NCI-H226 (cell line): ENCODE measurements at places on chromosomes 1 and 21.

DNA sequence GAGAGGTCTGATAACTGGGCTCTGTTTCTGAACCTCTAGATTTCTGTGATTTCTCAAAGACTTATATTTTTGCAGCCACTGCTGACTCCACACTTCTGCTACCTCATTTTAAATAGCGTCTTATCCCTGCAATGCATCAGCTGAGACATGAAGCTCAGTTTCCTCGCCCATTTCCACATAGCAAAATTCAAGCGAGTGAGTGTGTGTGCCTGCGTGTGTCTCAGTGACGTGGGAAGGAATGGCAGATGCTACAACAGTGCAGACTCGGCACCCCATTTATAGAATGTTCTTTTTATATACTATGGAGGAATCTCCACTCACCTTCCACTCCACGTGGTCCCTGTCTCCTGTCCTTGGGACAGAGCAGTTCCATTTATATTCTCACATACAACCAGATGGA lies 35.7 kb downstream of the ZMYND12 start:
- no peak for DNase-seq

GRCh38 chr1:222375701-222376100 lies 172.2 kb downstream of the HHIPL2 start:
- DNase-seq = no peak

GRCh38 chr1:246569248-246570238 lies 3.3 kb downstream of the CNST start:
- no peak for DNase-seq

DNA sequence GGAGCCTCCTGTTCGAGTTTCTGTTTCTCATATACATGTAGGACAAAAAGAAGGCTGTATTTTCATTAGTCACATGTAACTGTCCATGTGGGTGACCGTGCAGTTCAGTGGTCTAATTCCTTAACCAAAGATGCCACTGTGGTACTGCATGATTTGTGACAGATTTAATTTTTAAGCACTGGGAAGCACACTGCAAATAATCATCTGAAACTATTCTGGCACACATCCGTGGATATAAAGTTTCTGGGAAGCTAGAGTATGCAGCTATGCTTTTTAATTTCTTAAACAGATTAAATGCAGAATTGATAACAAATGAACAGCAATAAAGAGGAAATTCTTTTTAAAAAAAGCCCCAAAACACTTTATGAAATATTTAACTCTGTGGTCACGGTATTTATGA lies 254.8 kb downstream of the LMO4 start:
- no peak for DNase-seq

DNA sequence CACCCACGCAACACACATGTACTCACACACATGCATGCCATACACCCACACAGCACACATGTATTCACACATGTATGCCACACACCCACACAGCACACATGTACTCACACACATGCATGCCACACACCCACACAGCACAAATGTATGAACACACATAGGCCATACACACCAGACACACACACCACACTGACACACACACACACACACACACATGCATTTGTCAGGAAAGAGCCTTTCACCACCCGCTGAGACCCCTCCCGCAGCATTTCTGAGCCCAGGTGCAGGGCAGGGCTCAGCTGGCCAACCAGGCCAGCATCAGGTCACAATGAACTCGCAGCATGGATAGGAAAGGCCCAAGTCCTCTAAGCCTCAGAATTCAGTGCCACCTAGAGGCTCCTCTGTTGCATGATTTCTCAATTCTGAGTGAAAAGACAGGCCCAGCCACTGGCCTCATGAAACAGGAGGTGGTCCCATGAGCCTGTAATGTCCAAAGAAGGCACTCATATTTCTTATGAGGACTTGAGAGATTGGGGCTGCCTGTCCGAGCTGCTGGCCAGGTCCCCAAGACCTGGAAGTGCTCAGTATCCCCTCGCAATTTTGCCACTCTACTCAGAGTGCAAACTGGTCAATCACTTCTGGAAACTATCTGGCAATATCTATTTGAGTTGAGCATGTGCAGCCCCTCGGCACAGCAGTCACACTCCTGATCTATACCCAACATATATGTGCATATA lies 57.3 kb downstream of the PSMG1 start:
- peak; percentile 49 for DNase-seq

DNA sequence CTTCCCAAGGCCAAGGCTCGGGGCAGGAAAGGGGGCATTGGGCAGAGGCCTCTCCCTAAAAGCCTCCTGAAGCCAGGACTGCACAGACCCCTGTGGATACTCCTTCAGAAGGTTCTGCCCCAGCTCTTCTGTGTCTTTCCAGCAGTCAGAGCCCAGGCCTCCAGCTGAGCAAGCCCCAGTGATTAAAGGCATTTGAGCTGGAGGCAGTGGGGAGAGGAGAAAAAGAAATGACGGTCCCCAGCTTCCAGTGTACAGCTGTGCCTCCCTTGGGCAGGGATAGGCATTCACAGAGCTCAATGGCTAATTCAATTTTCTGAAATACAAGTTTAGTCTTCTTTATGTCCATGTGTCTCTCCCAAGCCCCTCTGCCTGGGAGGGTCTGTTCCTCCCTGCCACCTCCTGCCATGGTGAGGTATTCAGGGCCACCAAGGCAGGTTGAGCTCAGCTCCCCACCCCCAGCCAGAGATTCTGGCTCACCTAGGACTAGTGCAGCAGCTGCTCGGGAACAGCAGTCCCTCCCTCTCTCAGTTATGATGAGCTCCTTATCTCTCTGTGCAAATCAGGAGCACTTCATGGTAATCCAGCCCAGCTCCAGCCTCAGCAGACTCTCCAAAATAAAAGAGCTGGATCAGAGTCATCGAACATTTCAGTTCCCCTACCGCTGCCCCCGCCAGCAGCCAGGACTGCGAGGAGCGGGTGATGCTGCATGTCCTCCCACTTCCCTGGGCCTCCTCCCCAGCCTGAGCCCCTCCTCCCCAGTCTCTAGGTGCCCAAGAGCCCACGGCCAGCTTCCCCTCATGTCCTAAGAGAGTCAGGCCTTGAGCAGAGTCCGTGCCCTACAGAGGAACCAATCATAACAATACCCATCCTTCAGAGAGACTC lies 208.4 kb upstream of the ZC3H12A start:
- DNase-seq = no peak

DNA sequence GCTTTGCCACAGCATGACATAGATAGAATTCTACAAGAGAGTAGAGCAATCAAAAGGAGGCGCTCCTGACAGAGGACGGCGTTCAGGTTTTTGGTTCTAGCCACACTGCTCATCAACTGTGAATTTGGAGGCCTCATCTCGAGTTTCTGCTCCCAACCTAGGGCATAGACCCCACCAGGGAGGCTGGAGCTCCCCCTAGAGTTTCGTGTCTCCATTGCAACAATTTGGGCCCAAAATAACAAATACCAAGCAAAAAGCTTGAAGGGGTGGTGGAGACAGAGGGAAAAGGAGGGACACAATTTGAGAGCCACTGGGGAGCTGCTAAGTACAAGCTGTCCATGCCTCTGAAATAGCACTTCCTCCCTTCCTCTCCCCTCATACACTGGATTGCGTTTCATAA lies 297.0 kb downstream of the GPATCH2 start:
- DNase-seq = no peak

DNA sequence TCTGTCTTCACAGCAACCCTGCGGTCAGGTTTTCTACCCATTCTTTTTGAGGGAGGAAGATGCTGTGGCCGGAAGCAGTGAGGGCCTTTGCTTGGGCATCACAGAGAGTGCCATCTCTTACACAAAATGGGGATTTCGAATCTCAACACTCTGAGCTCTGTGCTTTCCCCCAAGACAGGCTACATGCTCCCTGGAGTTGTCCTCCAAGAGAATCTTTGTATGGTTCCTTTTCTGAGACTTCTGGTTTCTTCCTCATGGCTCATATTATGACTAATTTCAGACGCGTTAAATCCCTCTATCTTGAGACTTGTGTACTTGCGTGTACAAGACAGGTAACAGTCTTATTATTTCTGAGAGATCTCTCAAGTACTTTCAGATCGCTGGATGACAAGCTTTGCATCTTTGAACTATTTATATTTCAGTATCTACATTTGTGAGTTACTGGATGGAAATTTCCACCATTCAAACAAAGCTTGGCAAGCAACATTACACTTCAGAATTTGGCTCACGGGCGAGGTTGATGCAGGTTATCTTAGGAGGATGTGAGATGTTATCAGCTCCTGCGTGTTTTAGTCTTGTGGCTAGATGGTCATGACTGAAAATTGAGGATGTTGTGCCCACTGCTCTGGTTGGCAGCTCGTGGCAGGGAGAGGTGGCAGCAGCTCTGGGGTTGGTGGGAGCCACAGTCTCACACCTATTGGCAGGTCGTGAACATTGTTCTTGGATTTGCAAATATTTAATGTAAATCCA lies 19.4 kb downstream of the ABCG1 start:
- no peak for DNase-seq

- no peak for DNase-seq
These were observed 3.2 kb downstream of the EDN2 start for GRCh38 chr1:41481109-41481775.

GRCh38 chr1:65938506-65938905 lies 145.8 kb downstream of the PDE4B start:
- DNase-seq = no peak

DNA sequence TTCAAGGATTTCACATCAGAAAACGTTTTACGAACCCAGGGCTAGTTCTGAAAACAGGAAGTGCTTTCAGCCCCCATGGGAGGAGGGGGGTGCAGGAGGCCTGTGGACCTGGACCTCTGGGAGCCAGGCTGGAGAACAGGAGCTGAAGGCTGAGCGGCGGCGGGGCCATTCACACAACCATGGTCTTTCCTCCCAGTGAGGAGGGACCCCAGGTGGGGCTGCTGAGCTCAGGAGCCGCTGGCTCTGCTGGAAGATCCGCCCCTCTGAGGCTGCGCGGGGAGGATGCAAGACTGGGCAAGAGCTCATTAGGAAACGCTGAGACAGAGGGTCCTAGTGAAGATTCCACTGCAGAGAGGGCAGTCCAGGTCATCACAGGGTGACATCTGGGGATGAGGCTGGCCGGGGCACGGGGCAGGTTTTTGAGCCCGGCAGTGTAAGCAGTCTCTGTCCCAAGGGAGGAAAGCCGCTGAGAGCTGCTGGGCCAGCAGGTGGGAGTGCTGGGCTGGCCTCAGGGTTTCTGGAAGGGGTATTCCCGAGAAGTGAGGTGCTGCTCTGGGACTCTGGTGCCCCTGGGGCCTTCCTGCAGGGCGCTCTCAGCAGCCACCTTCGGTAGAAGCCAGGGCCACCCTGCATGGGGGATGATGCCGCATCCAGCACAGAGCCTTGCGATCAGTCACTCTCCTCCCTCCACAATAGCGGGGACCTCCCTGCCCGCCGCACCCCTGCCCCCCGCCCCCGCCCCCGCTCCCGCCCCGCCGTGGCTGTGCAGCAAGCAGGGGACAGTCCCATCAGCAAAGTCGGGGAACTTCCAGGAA lies 7.5 kb downstream of the MX2 start:
- no peak for DNase-seq

DNA sequence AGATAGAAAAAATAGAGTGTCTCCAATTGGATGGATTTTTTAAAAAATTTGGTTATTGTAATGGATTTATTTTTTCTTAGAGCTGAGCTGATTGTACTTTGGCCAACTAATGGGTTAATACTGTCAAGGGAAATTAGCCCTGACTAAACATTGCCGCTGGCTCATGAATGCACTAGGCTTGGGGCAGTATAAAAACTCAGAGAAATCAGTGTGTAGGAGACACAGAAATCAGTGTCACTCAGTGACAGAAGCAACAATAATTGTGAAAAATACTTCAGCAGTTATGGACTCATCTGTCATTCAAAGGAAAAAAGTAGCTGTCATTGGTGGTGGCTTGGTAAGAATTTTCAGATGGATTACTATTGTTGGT lies at the start of gene KMO:
Gene KMO, plus strand, starts transcription at position 217 of the 370 bp plus-strand sequence. Its CDS starts 67 bp downstream, at position 284.
- no peak for DNase-seq

DNA sequence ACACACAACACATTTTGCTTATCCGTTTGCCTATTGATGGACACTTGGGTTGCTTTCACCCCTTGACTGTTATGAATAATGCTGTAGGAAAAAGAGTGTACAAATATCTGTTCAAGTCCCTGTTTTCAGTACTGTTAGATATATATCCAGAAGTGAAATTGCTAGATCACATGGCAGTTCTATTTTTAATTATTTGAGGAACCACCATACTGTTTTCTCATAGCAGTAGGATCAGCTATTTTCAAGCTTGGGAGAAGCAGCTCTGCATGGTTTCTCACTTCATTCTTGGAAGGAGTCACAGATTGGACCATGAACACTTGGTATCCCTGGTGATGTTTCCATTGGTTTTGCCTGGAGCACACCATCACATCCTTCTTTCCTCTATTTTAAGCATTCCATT lies 114.4 kb upstream of the ZP4 start:
- DNase-seq = no peak

GRCh38 chr1:115227346-115228082 lies 110.5 kb downstream of the NGF start:
- no peak for DNase-seq

DNA sequence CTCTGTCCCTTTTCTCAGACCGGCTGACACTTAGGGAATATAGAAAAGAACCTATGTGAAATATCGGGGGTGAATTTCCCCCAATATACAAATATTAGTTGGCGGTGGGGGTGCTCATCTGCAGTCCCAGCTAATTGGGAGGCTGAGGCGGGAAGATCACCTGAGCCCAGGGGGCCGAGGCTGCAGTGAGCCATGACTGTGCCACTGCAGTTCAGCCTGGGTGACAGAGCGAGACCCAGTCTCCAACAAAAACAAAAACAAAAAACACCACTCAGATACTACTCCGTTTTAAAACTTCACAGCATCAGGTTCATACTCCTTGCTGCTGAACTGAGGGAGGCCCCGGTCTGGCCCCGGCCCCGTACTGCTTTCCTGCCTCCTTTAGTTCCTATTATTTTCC lies 5.9 kb upstream of the EXOSC10 start:
- no peak for DNase-seq

DNA sequence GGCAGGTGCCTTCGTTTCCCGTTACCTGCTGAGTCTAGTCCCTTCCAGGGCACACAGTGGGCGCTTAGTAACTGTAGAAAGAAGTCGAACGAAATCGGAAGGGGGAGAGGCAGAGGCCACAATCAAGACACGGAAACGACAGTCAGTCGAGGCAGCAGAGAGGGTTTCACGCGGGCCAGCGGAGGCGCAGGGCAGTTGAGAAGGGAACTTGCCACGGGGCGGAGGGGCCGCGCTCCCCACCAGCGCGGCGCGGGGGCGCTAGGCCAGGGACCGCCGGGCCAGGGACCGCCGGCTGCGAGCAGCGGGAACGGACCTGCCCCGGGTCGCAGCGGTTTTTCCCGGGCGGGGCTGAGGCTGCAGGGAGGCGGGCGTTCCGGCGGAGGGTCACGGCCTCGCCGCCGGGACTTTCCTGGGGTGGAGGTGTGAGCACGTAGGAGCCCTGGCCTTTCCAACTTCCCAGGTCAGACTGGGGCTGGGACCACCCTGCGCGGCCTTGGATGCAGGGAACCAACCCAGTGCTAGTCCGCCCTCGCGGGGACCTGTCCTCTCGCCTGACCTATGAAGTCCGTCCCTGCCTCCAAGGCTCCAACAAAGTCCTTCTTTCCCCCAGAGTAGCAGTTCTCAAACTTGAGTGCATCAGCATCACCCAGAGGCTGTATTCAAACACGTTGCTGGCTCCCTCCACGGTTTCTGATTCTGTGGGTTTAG lies 150.1 kb upstream of the FGGY start:
- peak; percentile 84 for DNase-seq
